ENCODE measurements at places on chromosomes 16 and 17. TPM values are rescaled to one million over a fixed set of nuclear protein-coding genes. Genes with fewer than 3 reads are reported as not detected.

GRCh38 chr17:15947271-15947670 lies 2.3 kb downstream of the ADORA2B start:
- peak; percentile 70 for DNase-seq

Gene CCDC78
- total RNA-seq, result 0.23 TPM

DNA sequence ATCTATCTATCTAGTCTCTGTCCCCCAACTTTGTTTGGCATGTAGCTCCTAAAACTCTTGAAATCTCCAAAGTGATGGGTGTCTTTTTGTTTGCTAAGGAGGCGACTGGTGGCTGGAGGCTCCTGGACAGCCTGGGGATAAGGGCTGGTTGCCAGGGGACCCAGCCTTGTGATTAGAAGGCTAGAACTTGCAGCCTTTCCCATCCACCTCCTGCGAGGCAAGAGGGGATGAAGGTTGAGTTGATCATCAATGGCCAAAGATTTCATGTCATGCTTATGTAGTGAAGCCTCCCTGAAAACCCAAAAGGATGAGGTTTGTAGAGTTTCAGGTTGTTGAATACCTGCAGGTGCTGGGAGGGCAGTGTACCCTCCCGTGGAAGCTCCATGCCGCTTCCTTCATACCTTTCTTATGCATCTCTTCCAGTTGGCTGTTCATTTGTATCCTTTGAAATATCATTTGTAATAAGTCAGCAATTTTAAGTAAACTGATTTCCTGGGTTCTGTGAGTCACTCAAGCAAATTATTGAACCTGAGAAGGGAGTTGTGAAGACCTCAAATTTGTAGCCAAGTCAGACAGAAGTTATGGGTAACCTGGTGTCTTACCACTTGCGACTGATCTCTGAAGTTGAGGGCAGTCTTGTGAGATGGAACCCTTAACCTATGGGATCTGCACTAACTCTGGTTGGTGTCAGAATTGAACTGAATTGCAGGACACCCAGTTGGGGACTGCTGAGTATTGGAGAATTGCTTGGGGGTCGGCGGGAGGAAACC lies 202.4 kb downstream of the SEC14L1 start:
- no peak for DNase-seq

Gene NOS2
- 0.74 TPM for total RNA-seq

DNA sequence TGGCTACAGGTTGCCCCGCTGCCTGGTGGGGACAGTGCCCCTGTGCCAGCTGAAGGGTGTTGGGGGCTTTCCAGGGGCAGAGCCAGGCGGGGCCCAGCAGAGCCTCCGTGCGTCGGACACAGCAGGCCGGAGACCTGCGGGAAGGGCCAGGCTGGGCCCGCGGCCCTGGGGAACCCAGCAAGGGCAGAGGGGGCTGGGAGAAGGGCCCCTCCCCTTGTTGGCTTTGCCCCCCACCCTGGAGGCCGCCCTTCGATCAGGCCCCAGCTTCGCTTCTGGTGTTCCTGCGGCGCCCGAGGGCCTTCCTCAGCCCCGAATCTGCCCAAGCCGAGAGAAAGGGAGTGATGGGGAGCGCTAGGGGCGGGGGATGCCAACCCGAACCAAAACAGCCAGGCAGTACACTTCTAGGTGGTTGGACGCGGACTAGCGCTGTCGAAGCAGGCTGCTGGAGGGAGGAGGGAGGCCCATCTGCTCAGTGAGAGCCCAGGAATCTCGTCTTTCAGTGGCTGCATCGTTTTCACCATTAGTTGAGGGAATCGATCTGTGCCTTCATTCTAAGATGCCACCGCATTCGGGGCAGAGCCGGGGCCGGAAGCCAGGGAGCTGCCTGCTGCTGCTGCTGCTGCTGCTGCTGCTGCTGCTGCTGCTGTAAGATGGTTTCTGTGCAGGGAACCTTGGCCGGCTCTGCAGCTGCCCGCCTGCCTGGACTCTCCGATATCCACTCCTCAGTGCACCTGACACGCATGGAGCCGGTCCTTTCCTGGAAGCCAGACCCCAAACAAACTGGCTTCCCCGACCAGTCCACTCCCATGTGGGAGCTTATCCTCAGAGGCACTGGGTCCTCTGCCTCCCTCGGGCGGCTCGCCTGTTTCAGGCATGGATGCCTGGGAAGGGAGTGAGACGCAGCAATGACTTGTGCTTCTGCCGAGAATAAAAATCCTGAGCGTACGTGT lies 1.7 kb downstream of the JPH3 start:
- DNase-seq, result peak; percentile 32

Gene MCRIP2
- total RNA-seq, result 39.2 TPM

DNA sequence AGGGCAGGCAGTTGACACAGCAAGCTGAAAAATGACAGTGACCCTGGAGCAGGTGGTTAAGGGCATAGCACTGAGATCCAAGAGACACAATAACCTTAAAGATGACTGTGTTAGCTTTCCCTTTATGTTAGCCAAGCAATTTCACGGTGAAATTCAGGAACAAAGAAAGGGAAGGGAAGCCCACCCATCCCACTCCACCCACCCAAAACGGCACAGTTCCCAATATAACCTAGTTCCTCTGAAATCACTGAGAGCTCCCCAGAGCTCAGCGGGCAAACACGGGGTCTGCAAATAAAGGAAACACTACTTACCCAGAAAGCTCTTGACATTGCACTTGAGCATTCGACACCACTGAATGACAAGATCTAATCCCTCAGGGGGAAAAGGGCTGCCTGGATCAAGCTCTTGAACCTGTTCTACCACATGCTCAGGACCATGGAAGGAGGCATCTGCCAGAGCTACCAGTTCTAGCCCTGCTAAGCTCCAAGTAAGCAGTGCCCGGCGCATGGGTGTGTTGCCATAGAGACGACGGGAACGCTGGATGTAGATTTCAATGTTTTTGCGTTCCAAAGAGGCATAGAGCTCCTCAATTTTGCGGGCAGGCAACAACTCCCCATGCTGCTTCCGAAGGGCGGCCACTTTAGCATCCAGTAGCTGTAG lies 10.6 kb downstream of the BLTP2 start:
- no peak for DNase-seq

- DNase-seq, result no peak
These were observed 173.3 kb downstream of the MRTFB start for GRCh38 chr16:14244196-14245010.

- DNase-seq, result no peak
These were observed 63.5 kb upstream of the PLCG2 start for GRCh38 chr16:81715358-81716196.

GRCh38 chr16:70689035-70689969 lies 3.4 kb upstream of the MTSS2 start:
- no peak for DNase-seq

GRCh38 chr17:79833110-79833450 lies 6.2 kb downstream of the CBX4 start:
- DNase-seq, result no peak

Gene KREMEN2
- 1.3 TPM for total RNA-seq

GRCh38 chr16:84541999-84542817 lies 37.7 kb upstream of the MEAK7 start:
- DNase-seq, result no peak

DNA sequence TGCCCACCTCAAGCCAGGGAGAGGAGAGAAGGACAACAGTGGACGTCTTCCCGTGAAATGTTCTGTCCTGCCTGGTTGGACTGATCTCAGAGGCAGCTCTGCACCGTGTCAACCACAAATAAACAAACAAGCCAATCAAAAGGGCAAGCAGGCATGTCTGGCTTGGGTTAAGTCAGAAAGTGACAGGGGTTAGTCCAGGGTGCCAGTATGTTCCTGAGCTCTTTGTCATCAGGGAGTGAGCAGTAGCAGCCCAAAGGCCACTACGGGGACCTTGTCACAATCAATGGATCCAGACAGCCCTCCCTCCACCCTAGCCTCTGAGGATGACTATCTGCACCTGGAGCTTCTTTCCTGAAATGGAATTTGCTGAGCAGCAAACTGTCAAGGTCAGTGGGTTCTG lies 35.0 kb downstream of the CNGB1 start:
- no peak for DNase-seq

DNA sequence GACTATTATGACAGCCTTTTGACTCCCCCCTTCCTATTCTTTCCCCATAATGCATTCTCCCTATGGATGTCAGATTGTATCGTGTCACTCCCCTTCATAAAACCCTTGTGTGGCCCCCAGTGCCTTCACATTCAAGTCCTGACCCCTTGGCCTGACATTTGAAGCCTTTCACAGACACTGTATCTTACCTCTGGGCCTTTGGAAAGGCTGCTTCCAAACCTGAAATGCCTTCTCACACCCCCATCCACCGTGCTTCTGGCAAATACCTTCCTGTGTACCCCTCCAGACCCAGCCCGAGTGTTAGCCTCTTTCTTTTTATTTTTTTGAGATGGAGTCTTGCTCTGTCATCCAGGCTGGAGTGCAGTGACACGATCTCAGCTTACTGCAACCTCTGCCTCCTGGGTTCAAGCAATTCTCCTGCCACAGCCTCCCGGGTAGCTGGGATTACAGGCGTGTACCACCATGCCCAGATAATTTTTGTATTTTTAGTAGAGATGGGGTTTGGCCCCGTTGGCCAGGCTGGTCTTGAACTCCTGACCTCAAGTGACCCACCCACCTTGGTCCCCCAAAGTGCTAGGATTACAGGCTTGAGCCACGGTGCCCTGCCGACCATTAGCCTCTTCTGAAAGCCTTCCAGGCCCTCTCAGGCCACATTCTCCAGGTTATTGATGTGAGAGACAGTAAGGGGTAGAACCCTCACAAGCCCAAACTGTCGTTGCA lies 2.1 kb downstream of the ARMC5 start:
- no peak for DNase-seq

DNA sequence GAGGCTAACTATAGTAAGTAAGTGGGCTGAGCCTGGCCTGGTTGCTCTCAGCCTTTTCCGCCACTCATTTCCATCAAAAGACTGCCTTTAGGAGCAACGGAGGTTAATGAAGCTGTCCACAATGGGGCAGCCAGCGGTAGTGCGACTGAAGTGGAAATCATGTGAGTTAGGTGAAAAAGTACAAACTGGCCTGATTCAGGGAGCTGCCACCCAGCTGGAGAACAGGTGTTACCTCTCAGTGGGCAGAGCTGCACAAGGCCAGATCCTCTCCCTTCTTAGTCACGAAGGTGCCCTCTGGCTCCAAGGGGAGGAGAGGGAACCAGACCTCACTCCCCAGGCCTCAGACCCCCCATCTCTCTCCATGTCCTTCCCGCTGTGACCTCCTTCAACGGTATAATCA lies 34.4 kb upstream of the CDRT4 start:
- DNase-seq, result no peak

DNA sequence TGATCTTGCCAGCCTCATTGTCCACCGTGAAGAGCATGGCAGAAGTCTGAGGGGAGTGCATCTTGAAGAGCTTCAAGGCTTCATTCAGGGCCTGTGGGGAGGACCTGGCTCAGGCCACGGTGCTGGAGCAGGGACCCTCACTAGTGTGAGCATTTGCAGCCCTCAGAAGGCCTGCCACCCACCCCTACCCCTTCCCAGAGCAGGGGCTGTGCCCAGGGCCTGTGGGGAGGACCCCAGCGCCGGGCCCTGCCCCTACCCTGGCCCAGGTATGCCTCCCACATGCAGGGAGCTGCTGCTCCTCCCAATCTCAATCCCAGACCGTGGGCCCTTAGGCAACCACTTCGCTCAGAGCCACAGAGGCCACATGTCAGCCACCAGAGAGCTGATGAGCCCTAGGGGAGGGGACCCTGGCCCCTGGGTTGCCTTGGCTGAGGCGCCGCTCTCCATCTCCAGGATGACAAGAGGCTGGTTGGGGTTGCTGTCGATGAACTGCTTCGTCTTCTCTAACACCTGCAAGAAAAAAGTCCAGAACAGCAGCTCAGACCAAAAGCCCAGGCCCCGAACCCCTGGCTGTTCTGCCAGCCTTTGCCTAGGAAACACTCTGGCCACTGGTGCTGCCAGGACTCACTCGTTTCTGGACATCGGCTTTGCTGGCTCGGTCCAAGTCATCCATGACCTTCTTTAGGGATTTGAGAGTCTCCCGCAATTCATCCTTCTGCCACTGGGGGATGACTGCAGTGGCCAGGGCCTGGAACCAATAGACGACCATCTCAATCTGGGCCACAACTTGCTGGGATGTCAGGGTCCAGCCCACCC lies 1.8 kb upstream of the EXOSC6 start:
- DNase-seq, result no peak

Gene DNAH17
- 1.7 TPM for total RNA-seq

DNA sequence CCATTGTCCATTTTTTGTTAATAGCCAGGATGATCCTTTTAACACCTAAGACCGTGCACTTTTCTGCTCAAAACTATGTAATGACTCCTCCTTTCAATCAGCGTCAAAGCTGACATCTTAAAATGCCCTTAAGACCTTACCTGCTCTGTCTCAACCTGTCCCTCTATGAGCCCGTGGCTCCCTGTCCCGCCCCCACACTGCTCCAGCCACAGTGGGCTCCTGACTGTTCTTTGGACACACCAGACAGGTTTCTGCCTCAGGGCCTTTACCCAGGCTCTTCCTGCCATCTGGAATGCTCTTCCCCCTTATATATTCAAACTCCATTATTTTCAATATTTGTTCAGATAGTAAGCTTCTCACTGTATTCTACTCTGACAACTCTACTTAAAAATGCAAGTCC lies 14.1 kb downstream of the CDRT15 start:
- DNase-seq, result no peak

GRCh38 chr16:9139965-9140364 lies 48.5 kb downstream of the HAPSTR1 start:
- peak; percentile 35 for DNase-seq

- DNase-seq, result no peak
These were observed 7.1 kb downstream of the IGSF6 start for GRCh38 chr16:21645261-21645721.

- no peak for DNase-seq
These were observed 2.4 kb downstream of the NATD1 start for GRCh38 chr17:21250854-21251253.

GRCh38 chr17:6435968-6436367 lies 1.0 kb upstream of the AIPL1 start:
- peak; percentile 80 for DNase-seq

DNA sequence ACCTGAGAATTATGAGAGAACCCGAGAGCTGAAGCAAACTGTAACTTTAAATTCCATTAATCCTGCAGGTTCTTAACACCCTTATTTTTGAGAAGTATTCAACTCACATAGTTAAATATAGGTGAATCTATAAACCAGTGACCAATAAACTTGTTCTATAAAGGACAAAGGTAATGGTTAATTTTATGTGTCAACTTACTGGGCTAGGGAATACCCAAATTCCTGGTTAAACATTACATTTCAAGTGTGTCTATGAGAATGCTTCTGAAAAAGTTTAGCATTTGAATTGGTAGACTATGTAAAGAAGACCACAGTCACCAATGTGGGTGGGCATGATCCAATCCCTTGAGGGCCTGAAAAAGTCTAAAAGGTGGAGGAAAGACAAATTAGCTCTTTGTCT lies 99.1 kb downstream of the KCNJ2 start:
- no peak for DNase-seq

DNA sequence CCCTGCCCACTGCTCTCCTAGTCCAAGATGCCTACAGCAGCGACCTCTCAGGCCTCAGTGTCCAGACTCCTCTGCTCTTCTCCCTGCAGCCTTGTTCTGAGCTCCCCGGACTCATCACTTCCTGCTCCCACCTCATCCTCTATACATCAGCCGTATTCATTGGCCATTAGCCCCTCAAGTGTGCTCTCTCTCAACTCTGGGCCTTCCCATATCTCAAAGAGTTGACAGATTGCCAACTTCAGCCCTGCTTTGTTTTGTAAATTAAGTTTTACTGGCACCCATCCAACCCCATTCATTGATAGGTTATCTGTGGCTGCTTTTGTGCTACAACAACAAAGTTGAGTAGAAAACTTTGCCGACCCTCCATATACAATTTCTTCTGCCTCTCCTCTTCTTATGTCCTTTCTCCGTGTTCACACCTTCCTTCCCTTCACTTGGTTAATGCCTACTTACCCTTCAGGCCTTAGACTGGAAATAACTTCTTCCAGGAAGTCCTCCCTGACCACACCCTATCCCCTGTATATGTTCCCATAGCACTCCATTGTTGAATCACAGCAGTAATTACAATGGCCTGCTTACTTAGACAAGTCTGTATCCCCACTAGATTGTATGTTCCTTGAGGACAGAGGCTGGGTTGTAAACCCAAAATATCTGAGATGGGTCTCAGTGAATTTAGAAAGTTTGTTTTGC lies 63.4 kb upstream of the TANC2 start:
- no peak for DNase-seq

Data from Daoy (cell line).